ENCODE measurements at places on chromosomes 11 and 22.

GRCh38 chr22:44646141-44646540, 55.9 kb upstream of the PRR5 start:
- no peak for DNase-seq

DNA sequence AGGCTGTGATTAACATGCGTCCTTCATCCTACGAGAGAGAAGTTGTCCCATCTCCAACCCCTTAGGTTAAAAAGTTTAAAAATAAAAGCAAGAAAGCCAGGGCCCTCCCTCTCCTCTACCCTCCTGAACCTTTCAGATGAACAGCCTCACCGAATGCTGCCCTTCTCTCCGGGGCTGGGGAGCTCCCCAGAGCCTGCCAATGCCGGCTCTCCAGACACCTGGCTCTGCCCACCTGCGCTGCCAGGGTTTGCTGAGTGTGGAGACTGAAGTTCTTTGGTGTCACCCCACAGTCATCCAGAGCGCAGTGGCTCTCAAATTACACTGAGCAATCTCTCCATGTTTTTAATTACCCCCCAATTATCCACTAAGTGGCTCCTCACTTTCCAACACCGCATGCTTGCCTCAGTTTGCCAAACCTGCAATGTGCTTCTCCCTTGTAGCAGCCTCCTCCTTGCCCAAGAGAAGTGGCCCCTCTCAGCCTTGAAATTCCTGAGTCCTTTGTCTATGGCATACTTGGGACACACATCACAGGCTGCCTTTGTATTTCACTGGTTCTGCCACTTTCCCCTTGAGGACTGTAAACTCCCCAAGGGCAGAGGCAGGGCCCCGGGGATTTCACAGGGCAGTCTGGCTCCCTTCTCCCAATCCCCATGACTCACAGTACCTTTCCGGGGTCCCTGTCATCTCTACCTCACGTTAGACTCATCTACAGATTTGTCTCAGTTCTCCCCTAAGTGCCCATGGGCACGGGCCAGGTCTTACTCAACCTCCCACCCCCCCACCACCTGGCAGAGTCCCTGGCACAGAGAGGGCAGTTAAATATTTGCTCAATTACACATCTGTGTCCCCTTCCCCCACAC, 2.0 kb downstream of the MYH9 start:
- peak; percentile 90 for DNase-seq

GRCh38 chr11:103486604-103487003, 377.4 kb downstream of the DYNC2H1 start:
- no peak for DNase-seq

GRCh38 chr22:23473901-23474300, 106.2 kb downstream of the IGLL1 start:
- DNase-seq, result no peak

- DNase-seq, result peak; percentile 46
Observed at GRCh38 chr11:783581-784015, 6.3 kb downstream of the CEND1 start.

DNA sequence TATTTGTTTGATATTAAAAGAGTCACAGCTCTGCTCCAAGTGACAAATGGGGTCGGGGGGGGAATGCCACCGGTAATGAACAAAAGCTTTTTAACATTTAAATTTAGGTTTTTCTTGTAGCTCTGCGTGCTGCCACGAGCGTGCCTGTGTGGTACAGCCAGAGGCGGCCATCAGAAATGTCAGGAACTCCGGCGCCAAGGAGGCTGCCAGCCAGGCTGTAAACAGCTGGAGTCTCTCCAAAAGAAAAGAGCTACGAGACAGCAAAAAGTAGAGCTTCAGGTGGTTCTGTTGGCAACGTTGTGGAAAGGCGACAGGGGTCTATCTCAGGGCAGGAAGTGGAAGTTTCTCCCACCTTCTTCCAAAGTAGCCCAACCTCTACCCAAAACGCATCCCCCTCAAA, 532.8 kb downstream of the OPCML start:
- no peak for DNase-seq

DNA sequence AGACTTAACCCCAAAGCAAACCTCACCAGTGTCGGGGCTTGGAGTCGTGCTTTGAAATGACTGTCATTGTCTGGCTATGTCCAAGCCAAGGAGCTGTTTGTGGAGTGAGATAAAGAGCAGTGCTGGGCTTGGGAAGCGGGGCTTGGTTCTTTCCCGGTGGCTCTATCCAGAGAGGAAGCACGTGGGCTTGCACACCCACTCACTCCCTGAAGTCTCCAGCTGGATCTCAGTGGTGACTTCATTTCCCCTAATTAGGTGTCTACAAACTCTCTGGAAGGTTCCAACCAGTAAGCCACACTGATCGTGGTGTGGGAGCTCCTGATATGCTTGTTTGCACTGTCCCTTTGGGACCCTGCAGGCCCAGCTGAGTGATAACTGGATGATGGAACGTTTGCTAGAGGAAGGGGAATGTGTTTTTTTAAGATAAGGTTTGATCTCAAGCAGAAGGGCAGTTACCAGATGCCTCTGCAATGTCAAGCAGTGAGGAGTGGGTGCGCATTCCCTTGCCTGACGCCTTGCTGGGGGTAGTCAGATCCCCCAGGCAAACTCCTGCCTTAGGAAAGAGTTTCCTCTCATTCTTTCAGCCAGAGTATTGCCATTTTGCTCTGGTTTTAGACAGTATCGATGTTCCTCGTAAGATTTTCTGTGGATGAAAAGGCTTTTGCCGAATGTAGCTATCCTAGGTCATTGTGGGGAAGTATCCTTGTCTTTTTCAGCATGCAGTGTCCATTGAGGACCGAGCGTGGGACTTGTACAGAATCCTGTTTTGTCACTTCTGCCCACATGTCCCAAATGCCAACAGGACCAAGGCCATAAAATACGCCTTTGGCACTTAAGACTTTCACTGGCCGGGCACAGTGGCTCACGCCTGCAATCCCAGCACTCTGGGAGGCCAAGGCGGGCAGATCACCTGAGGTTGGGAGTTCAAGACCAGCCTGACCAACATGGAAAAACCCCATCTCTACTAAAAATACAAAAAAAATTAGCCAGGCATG, 90.9 kb downstream of the MICAL2 start:
- DNase-seq, result no peak

DNA sequence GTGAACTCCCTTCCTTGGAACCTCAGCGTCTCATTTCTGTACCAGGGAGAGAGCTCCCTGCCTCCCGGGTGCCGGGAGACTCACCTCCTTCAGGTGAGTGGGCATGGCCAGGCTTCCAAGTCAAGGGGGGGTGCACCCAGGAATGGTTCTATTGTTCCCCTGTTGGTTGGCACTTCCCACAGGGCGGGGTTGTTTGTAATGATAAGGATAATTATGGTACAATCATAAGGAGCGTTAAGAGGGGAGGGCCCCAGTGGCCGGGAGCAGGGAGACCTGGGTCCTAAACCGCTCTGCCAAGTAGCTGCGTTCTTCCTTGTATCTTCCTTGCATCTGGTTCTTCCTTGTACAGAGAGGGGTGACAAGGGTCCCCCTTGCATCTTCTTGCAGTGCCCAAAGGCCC, 79.1 kb downstream of the LRRC32 start:
- no peak for DNase-seq

GRCh38 chr11:117144477-117145392, 648 bp downstream of the PAFAH1B2 start:
- peak; percentile 77 for DNase-seq

All from renal cortical epithelial cell (primary cell).